ENCODE measurements at places on chromosomes 2 and 18.

- DNase-seq: no peak
Measured at GRCh38 chr2:209331291-209331844, 92.5 kb upstream of the MAP2 start.

DNA sequence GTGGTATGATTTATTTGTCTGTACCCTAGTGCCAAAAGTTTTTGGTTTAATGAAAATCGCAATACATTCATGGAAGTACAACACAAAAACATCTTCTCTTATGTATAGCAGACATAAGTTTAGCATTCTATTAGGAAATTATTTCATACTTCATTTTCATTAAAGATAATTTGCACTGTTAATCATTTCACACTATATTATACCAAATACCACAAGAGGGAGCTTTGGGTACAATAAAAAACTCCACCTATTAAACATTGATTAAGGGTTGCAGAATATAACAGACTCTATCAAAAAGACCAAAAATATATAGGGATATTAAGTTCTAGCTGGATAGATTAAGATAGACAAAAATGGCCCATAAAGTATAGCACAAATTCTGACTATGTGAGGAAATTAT lies 79.0 kb downstream of the SLC66A3 start:
- no peak for DNase-seq

- DNase-seq: no peak
Measured at GRCh38 chr2:141364821-141365220, 766.0 kb downstream of the LRP1B start.

DNA sequence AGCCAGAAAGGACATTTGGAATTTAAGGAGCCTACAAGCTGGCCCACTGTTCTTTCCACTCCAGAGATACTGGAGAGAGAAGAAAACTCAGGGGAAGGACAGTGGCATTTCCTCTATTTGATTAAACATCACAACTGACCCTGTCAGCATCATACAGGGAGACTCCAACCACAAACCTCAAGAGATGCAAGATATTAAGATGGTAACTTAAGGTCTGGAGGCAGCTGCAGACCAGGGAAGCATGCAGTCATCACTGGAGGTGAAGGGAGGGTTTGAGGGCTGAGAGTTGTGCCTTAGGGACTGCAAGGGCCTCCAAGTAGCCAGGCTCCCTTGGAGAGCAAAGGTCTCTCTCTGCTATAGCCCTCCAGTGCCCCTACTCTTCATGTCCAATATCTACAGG lies 67.4 kb downstream of the RNF152 start:
- no peak for DNase-seq

DNA sequence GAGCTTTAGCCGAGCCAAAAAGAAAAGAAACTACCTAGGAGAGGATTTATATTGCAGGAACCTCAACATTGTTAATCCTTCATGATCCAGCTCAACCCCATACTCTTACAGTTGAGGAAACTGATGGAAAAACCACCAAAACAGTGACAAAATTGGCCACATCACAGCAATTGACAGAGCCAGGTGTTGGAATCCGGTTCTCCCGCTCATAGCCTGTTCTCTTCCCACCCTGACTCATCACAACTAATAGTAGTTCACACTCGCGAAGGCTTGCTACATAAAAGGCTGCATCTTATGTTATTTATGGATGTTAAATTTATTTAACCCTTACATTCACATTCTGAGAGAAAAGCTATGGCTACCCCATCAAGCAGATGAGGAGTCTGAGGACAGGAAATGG lies 33.7 kb downstream of the SLC9A4 start:
- DNase-seq: no peak

- no peak for DNase-seq
Measured at GRCh38 chr2:65137197-65137775, 7.4 kb upstream of the RAB1A start.

DNA sequence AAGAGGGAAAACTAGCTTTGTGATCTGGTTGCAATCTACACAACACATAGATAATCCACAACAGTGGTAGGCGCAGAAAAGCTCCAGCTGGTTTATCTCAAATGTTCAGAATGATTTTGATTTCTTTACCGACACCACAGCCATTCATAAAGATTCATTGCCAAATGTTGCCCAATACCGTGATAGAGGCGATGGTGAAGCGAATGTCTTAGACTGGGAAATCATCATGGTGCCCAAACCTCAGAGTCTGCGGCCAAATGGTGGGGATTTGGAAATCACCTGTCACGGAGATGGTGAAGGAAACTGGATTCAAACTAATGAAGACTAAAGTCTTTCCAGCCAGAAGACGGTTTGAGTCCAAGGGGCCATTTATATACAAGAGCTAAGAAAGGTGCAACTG lies 48.5 kb upstream of the CCDC150 start:
- DNase-seq: no peak

GRCh38 chr2:121160366-121160765 lies 124.6 kb downstream of the TFCP2L1 start:
- DNase-seq: no peak

DNA sequence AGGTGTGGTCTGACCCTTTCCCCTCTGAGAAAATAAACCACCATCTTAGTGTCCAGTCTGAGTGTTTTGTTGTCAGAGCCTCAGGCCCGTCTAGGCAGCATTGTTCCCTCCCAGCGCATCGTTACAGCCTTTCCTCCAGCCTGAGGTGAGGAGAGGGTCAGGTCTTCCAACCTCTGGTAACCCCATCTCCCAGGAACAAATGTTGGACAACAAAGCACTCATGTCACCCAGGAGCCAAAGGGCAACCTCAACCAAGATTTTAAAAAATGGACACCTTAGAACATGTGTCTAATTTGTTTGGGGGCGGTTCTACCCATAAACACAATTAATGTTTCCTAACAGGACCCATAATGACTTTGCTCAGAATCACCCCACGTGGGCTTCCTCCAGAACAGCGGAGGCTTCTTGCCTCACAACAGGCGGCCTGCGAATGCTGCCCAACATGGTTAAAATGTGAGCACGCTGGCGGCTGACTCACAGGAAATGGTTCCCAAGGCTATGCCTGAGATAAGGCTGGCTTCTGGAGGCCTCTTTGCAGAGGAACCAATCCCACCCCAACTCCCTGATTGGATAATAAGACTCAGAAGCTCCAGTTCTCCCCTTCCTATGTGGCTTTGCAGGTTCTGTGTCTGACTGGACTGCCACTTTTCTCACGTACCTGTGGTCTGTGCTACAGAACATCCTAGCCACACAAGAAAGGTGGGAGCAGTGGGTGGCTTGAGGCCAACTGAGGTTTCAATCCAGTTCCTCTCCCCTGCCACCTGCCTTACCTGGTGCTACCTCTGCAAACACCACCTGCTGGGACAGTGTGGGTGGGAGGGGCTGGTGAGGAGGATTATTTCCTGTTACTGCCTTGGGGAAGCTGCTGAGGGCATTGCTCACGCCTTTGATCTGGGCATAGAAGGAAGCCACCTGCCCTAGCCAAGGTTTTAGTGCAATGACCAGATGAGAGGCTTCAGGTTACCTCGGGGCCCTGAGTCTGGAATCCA lies 108.8 kb downstream of the B3GNT2 start:
- no peak for DNase-seq

DNA sequence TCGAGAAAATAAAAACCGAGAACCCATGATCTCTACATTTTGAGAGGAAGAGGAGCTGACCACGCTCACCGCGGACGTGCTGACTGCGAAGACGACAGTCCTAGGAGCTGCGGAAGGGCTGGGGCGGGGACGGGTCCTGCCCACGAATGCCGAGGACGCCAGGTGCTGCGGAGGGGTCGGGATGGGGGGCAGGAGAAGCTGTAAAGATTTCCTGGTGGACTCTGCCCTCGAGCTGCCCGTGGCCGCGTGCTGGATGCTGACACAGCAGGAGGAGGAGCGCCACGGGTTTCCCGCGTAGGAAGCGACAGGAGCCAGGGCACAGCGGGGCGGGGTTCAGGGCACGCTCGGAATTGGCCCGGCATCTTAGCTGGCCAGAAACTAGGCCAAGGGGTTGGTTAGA lies 22.2 kb downstream of the ZSCAN30 start:
- no peak for DNase-seq

GRCh38 chr2:128262315-128263253 lies 56.1 kb downstream of the HS6ST1 start:
- DNase-seq: no peak

GRCh38 chr18:73733376-73733775 lies 414.3 kb downstream of the FBXO15 start:
- no peak for DNase-seq

GRCh38 chr2:16657671-16658070 lies 8.0 kb downstream of the CYRIA start:
- DNase-seq: no peak

GRCh38 chr2:12192762-12193161 lies 446.3 kb downstream of the LPIN1 start:
- DNase-seq: no peak

GRCh38 chr2:23330214-23330613 lies 54.8 kb upstream of the KLHL29 start:
- no peak for DNase-seq

DNA sequence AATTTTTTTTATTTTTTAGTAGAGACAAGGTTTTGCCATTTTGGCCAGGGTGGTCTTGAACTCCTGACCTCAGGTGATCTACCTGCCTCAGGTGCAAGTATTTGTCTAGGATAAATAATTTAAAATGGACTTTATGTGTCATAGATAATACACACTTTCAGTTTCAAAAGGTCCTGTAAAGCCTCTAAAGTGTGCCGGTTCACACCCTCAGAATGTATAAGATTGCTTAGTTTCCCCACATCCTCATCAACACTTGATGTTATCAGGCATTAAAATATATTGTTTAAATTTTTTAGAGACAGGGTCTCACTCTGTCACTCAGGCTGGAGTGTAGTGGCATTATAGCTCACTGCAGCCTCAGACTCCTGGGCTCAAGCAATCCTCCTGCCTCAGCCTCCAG lies 170.5 kb downstream of the ANKRD44 start:
- no peak for DNase-seq

GRCh38 chr2:1527153-1527992 lies 114.1 kb downstream of the TPO start:
- no peak for DNase-seq

DNA sequence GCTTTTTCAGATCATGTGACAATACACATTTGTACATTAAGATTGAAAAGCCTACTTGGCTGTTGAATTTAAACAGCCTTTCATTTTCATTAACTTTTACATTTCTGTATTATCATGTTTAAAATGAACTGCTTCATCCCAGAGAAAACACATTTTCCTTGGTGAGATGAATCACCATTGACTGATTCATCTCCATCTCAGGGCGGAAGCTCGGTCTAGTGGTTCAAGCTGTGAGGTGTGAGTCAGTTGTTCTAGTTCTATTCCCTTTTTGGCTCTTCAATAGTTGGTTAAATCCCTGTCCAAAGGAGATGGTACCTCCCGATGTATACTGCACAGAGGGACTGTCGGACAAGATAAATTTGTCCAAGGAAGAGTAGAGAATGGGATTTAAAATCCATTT lies 189.7 kb downstream of the ADCYAP1 start:
- no peak for DNase-seq

- DNase-seq: no peak
Measured at GRCh38 chr18:5457462-5457957, 86.3 kb downstream of the EPB41L3 start.

GRCh38 chr2:219353129-219353528 lies 20.6 kb upstream of the RESP18 start:
- DNase-seq: no peak

DNA sequence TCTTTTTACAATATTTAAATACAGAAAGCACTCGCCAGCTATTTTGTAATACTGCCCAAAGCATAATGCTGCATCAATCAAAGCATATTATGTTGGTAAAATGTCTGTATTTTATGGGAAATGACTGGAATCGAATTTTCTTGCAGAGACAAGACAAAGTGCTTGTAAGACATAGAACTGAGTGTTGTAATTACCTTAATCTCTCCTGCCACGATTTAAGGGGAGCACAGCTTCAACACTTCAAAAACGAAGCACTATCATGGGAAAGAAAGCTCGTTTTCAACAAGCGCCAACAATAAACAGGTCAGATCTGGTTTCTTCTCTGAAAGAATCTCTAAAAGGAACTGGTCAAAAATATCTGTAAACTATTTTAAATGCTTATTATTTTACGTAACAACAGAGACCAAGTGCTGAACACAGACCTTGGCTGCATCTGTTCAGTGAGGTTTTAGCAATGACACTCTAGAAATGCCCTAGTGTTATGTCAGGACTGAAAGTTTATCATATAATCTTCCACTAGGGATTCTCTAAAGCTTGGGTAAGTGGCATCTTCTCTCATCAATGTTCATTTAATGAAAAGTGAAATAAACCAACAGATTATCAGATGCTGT lies 19.0 kb downstream of the RND3 start:
- no peak for DNase-seq

DNA sequence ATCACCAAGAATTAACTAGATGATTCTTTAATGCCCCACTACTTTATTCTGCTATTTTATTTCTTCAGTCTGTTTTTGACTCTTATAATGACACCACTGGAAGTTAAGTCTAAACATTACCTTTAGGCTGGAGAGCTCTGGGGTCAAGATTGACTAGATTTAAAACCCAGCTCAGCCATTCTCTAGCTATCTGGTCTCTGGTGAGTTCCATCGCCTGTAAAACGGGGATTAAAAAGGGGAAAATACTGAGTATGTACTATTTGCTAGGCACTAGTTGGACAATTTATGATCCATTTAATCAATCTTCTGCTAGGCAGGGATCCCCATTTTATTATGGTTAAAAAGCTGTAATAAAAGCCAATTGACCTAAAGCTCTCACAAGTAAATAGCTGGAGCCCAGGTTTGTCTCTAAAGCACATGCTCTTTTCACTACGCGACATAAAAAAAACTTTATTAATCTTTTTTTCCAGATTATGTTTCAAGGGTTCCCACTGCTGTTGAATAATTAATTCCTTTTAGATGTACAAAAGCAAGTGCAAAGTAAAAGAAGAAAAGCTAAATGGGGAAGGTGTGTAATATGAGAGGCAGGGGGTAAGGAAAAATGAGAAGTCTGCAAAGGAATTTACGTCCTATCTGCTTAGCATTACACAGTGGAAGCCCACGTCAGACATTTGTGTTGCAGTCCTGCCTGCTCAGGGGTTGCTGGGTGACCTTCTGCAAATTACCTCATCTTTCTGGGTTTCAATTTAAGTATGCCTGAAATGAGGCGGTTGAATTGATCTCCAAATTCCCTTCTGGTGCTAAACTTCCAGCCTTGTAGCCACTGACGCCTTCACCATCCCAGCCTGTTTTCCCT lies 918 bp upstream of the NABP1 start:
- DNase-seq: no peak

GRCh38 chr2:131584940-131585339 lies 57.3 kb downstream of the CCDC74A start:
- no peak for DNase-seq

All from stimulated activated CD8-positive, alpha-beta memory T cell treated with anti-CD3 and anti-CD28 coated beads, Interleukin-15, amount 100 ng/mL, for 4 hours (primary cell).